ENCODE measurements at places on chromosomes 12 and 14.

GRCh38 chr12:64699504-64700115 lies 59.6 kb downstream of the GNS start:
- DNase-seq: no peak

GRCh38 chr12:130418251-130418650 lies 80.6 kb downstream of the PIWIL1 start:
- no peak for DNase-seq

DNA sequence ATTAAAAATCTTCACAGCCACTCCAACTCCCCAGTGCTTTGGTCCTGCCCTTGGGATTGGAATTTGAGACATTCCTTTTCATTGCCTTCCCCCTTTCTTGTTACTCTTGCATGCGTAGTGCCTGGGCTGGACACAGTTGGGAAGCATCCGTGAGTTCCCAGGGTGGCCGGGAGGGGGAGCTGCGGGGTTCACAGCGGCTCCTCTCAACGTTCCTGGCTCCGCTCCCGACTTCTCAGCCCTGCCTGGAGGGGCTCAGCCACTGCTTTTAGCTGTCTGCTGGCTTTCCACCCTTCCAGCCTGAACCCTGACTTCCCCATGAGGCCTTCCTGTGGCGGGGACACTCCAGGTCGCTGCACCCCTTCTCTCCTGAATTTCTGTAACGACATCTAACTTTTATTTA lies 3.2 kb downstream of the TEX52 start:
- peak; percentile 53 for DNase-seq

DNA sequence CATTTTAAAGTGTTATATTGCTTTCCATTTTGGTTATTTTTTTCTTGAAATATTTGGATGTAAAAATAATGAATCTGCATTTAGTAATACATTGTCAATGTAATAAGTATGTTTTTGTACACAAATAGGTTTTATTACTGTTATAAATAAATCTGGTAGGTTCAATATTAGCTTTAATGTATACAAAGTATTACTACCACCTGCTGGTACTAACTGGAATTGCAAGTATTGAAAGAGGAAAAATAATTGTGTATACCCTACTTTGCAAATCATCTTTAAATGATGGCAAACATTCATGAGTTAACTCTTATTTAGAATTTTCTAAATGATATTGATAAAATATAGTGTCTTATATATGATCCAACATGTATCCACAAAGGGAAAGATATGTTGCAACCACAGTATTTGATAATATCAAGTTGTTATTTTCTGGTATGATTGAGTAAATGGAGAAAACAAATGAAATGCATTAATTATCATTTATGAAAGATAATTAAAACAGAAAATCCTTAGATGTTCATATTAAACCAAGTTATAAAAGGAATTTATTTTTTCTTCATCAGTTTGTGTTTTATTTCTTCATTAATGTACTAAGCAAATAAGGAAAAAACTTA lies 3.2 kb downstream of the OR4K2 start:
- DNase-seq: no peak

GRCh38 chr12:132279184-132279889 lies 50.1 kb downstream of the GALNT9 start:
- no peak for DNase-seq

DNA sequence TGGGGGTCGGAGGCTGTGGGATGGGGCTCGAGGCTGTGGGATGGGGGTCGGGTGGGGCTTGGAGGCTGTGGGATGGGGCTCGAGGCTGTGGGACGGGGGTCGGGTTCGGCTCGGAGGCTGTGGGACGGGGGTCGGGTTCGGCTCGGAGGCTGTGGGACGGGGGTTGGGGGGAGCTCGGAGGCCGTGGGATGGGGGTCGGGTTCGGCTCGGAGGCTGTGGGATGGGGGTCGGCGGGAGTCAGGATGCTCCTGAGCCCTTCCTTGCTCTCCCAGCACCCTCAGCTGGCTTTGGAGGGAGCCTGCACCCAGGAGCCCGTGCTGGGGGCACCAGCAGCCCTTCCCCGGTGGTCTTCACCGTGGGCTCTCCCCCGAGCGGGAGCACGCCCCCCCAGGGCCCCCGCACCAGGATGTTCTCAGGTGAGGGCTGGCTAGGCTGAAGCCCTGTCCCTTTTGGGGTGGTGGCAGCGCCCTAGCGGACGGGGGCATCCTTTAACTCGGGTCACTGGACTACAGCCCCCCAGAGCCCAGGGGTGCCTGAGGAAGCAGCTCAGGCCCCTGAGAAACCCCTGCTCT lies 11.9 kb upstream of the PUS1 start:
- peak; percentile 34 for DNase-seq

DNA sequence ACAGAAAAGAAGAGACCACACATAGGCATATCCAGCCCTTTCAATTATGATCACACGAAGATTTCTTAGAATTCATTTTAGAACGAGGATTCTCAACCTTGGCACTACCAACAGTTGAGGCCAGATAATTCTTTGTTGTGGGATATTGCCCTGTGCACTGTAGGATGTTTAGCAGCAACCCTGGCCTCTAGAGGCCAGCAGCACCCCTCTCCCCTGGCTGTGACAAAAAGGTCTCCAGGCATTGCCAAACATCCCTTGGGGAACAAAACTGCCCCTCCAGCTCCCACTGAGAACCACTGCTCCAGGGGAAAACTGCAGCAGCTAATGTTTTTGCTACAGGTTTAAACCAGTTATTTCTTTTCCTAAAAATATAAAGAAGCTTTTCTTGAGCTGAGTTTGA lies 7.1 kb downstream of the NT5DC3 start:
- DNase-seq: no peak

- DNase-seq: no peak
These were observed 12.5 kb downstream of the LIN7A start for GRCh38 chr12:80925237-80925636.

- DNase-seq: no peak
These were observed 49.1 kb downstream of the NCOR2 start for GRCh38 chr12:124518051-124518932.

- DNase-seq: no peak
These were observed 121.2 kb downstream of the RAD51B start for GRCh38 chr14:67940486-67941455.

DNA sequence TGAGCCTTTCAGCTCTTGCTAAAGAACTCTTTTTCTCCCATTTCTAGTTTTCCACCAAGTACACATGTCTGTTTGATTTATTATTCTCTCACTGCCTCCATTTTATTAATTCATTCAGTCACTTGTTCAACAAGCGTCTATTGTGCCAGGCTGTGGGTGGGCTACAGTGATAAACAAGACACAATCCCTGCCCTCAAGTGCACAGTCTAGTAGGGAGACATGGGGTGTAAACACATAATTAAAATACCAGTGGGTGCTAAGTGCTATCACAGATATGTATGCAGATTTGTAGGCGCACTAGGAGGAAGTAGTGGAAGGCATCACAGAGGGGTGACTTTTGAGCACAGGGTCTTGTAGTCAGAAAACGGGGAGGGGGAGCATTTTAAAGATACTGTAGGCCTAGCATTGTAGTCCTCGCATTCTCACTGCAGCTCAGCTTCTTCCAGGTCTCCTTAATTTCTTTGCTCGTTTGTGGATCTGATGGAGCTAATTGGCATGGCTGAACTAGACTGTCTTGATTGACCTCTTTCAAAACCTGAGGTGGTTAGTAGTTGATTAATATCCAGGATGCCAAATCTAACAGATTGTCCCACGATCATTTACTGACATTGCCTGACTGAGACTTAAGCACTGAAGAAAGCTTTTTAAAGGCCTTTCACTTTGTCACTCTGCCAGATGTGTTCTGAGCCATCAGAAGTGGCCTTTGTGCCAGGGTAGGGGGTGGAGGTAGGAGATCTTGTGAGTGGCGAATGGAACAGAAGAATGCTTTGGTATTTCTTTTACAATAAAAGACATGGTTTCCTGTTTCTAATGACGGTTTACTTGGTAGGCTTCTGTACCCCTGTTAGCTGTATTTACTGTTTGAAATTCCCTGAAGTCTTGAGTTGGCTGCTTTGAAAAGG lies 116.9 kb downstream of the DIP2B start:
- no peak for DNase-seq

DNA sequence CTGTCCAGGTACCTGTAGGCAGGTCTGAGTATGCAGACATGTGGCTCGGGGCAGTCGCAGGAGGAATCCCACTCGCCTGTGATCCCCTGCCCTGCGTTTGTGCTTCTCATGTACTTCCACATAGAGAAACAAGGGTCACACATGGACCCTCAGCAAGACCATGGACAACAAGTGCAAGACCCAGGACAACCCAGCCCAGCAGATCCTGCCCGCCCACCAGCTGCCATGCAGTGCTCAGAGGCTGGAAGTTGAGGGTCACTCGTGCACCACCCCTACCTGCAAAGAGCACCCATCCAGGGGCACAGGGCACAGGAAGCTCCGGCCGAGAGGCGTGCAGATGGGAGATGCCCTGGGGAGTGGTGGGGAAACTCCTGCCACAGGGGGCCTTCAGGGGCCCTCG lies 67.5 kb upstream of the C14orf180 start:
- DNase-seq: no peak

DNA sequence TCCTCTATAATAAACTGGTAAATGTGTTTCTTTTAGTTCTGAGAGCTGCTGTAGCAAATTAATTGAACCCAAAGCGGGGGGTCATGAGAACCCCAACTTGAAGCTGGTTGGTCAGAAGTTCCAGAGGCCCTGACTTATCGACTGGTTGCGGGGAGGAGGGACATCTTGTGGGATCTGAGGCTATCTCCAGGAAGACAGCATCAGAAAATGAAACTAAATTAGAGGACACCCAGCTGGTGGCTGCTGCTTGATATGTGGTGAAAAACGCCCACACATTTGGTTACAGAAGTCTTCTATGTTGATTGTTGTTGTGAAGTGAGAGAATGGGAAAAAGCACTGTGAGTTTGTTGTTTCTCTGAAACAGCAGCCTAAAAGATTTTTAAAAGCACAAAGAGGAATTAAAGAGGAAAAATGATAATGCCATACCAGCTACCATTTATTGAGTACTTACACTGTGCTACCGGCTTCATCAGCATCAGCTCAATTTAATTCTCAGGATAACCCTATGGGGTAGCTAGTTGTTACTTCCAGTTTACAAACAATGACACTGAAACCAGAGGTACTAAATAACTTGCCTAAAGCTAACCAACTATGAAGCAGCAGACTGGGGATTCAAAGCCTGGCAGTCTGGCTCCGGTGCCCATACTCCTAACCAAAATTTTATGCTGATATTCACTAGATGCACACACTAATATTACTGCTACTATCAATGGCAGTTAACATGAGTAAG lies 24.3 kb downstream of the DDX24 start:
- DNase-seq: peak; percentile 28

DNA sequence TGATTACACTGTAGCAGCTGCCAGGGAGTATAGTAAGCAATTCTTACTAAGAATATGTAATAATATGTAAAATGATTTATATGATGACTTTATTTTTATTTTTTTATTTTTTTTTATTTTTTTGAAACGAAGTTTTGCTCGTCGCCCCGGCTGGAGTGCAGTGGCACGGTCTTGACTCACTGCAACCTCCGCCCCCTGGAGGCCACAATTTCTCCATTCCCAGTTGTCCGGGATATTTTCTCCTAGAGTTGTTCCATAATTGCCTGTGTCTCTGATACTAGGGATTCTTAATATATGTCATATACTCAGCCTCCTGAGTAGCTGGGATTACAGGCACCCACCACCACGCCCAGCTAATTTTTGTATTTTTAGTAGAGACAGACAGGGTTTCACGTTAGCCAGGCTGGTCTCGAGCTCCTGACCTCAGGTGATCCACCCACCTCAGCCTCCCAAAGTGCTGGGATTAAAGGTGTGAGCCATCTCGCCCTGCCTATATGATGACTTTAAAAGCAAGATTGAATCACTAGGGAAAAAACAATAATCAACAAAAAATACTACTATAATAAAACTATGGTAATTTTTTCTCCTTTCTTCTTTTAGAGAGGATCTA lies 12.2 kb upstream of the ITPR2 start:
- DNase-seq: peak; percentile 22

DNA sequence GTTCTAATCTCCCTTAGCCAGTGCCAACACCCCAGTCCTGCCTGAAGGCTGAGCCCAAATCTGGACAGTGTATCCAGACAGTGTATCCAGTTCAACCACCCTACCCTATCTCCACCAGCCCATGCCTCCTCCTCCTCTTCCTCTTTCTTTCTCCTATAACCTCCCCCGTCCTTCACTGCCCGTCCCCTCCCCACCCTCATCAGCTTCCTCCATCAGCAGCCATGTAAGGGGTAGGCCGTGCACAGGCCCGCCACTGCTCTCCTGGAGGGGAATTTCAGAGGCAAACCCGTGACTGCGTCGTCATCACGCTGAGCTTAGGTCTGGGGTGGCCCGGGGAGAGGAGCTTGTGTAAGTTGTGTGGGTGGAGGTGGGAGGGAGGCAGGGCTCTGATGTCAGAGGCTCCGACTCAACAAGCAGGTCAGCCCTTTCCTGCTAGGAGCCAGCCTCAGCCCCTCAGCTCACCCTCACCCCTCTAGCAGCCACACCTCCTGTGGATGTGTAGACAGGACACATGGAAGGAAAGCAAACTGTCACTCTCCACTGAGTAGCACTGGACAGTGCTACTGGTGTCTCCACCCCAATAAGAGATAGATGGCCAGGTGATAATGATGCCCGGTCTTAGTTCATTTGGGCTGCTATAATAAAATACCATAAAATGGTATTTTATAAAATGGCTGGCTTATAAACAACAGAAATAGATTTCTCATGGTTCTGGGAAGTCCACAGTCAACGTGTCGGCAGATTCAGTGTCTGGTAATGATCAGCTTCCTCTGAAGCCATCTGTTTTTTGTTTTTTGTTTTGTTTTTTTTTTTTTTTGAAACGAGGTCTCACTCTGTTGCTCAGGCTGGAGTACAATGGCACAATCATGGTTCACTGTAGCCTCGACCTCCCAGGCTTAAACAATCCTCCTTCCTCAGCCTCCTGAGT lies 50.5 kb downstream of the IRF2BPL start:
- peak; percentile 87 for DNase-seq

GRCh38 chr12:93804392-93805179 lies 127.4 kb downstream of the CRADD start:
- no peak for DNase-seq

GRCh38 chr12:12922978-12923377 lies 29.0 kb downstream of the GPRC5D start:
- no peak for DNase-seq

GRCh38 chr14:92994131-92994676 lies 71.3 kb downstream of the CHGA start:
- DNase-seq: no peak

GRCh38 chr14:21100931-21101330 lies at the start of gene TMEM253:
TSS of gene TMEM253 (plus strand) at chr14:21101066. CDS start at chr14:21101344, 278 bp downstream.
- DNase-seq: no peak

- no peak for DNase-seq
These were observed 37.4 kb downstream of the IFT43 start for GRCh38 chr14:76022991-76023390.

DNA sequence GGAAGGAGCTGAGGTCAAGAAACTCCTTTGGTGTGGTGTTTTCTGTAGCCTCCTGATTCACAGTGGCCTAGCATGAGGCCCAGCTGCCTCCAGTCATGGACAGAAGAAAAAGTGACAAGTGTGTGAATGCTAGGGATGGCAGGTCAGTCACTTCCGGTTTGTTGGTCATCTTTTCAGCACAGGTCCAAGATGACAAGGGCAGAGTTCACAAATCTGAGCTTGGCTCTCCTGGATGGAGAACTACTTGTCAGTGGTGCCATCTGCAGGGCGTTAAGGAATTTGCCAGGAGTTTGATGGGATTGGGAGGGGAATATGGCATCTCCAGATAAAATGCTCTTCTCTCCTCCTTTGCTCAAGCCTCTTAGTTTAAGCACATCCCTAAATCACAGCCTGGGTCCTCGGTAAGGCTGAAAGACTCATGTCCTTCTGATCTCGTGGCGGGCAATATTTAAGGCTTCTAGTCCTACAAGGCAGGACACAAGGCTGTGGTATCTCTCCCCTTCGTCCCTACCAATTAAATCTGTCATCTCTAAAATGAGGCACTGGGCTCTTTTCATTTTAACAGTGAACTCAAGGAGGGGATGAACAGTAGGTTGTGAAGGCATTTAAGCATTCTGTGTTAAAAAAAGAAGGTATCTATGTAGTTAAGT lies 10.0 kb downstream of the TUBA1B start:
- DNase-seq: no peak
